ENCODE measurements at places on chromosomes 5 and 9. TPM values are rescaled to one million over a fixed set of nuclear protein-coding genes. Genes with fewer than 3 reads are reported as not detected.

Gene MSX2
- 0.32 TPM for total RNA-seq

Gene TIMD4
- not detected for total RNA-seq

Gene RGS7BP
- total RNA-seq, result not detected

Gene FAM169A
- total RNA-seq, result 3.9 TPM

Gene UBE2QL1
- total RNA-seq, result not detected

Gene ANKRD18B
- total RNA-seq, result not detected

Gene GMCL2
- not detected for total RNA-seq

Gene TRIM7
- 2.2 TPM for total RNA-seq

Gene SLC25A2
- 0.64 TPM for total RNA-seq

Gene AGXT2
- under 0.01 TPM for total RNA-seq

Gene RC3H2
- total RNA-seq, result 52.8 TPM

Gene NME5
- 1.3 TPM for total RNA-seq

Gene FUT7
- total RNA-seq, result not detected

Gene KIF4B
- not detected for total RNA-seq

Gene HBEGF
- 9.5 TPM for total RNA-seq

Gene PARP8
- 11.3 TPM for total RNA-seq

Gene CHSY3
- total RNA-seq, result 9.9 TPM

Gene ADAMTS19
- total RNA-seq, result 8.7 TPM

Gene C9
- not detected for total RNA-seq

Gene HTR4
- not detected for total RNA-seq

Gene SLIT3
- 0.64 TPM for total RNA-seq

Gene PFN3
- not detected for total RNA-seq

Gene RBM27
- total RNA-seq, result 32.0 TPM

Gene DNAJC25
- 9.9 TPM for total RNA-seq

Gene MED10
- total RNA-seq, result 9.3 TPM

Gene GADD45G
- 0.64 TPM for total RNA-seq

Gene GPR151
- total RNA-seq, result not detected

Gene ADGRD2
- total RNA-seq, result not detected

Gene PCDHB11
- total RNA-seq, result not detected

Gene ALDH1A1
- total RNA-seq, result 450 TPM

Gene PRR16
- 11.6 TPM for total RNA-seq
